ENCODE measurements at places on chromosomes 5 and 9.

DNA sequence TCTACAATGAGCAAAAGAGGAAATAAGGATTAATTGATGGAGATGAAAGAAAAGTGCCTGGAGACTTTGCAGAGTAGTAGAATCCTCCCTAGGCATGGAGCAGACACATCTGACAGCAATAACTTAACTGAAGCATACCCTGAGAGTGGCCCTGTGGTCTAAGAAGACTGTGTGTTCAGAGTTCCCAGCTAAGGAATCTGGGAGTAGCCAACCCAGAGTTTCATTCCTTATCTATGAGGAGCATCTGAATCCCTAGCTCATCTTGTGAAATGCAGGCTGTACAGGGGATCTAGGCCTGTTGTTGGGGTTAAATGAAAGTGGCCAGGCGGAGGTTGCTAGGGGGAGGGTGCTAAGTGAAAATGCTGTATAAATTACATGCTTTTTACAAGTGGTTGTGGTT, 233.1 kb upstream of the FBXL7 start:
- DNase-seq = no peak

- DNase-seq = no peak
Observed at GRCh38 chr5:130270786-130271185, 366.5 kb downstream of the CHSY3 start.

GRCh38 chr9:14389146-14389545, 75.2 kb upstream of the NFIB start:
- DNase-seq = no peak

DNA sequence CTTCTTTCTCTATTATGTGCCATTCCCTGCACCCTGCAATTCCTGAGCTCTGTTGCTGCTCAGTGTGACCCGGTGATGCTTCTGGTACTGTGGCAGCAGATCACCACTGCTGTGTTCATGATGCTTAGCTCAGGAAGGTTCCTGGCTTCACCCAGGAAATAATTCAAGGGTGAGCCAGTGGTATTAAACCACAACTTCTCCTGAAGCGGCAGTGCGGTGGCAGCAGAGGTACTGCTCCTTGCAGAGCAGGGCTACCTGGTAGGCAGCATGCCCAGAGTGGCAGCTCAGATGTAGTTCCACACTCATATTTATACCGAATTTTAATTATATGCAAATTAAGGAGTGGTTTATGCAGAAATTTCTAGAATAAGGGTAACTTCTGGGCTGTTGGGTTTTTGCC, 213.8 kb upstream of the ZNF608 start:
- no peak for DNase-seq

DNA sequence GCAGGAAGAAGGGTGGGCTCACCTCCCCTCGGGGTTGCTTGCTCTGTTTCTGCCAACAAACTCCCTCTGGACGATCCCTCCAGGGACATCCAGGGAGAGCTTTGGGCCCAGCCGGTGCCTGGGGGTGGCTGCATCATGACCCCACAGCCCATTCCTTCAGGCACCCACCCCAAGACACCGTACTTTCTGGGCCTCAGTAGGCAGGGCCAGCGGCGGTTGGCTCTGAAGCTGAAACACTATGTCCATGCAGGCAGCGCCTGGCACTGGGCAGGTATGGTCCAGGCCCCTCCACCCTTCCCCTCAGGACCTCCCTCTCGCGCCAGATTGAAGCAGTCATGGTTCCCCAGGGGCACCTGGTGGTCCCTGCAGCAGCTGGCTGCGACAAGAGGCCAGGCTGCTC, 18.5 kb upstream of the SUSD3 start:
- DNase-seq = no peak

- peak; percentile 1 for DNase-seq
Observed at GRCh38 chr5:23208959-23209431, 298.4 kb upstream of the PRDM9 start.

GRCh38 chr5:53476531-53477480, 3.6 kb upstream of the FST start:
- DNase-seq = no peak

- no peak for DNase-seq
Observed at GRCh38 chr9:93456504-93456903, 3.1 kb upstream of the FAM120AOS start.

- peak; percentile 71 for DNase-seq
Observed at GRCh38 chr5:135466178-135467050, 14.3 kb upstream of the TIFAB start.

GRCh38 chr5:151259931-151260330, 6.9 kb downstream of the GM2A start:
- DNase-seq = no peak

- no peak for DNase-seq
Observed at GRCh38 chr9:126375386-126375785, 48.8 kb downstream of the MVB12B start.

GRCh38 chr5:91556-92263, at the start of gene PLEKHG4B:
Gene PLEKHG4B (plus strand): TSS chr5:92168. CDS start chr5:92232, 64 bp downstream.
- no peak for DNase-seq

GRCh38 chr9:122810306-122810946, 10.5 kb downstream of the OR1K1 start:
- peak; percentile 47 for DNase-seq

- DNase-seq = no peak
Observed at GRCh38 chr5:85484982-85485574, 1100.4 kb upstream of the EDIL3 start.

DNA sequence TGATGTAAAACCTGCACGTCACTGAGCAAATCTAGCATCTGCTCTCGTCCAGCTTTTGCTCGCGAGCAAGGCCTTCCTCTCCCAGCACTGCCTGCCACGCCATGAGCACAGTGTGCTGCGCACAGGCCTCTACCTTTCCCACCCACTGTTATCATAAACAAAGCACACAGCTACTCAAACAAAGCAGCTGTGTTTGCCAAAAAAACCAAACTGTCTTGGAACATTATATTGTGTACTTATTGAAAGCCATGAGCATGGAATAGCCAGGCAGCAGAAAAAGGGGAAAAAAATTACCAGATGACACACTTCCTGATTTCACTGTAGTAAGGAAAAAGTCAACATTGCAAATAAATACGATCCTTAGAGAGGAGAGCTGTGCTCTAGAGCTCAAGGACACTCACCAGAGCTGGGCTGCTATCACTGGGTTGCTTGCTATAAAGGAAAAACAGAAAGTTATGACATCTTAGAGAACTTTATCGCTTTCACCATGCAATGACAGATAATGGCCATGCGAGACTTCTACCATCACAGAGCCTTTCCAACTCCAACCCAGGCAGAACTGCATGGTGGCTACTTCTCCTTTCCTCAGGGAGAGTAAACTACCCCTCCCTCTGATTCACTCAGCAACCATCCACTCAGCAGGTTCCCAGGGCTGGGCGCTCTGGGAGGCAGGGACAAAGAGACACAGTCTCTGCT, 69.6 kb downstream of the EPB41L4B start:
- no peak for DNase-seq

- no peak for DNase-seq
Observed at GRCh38 chr9:109403116-109403515, 82.3 kb upstream of the EPB41L4B start.

DNA sequence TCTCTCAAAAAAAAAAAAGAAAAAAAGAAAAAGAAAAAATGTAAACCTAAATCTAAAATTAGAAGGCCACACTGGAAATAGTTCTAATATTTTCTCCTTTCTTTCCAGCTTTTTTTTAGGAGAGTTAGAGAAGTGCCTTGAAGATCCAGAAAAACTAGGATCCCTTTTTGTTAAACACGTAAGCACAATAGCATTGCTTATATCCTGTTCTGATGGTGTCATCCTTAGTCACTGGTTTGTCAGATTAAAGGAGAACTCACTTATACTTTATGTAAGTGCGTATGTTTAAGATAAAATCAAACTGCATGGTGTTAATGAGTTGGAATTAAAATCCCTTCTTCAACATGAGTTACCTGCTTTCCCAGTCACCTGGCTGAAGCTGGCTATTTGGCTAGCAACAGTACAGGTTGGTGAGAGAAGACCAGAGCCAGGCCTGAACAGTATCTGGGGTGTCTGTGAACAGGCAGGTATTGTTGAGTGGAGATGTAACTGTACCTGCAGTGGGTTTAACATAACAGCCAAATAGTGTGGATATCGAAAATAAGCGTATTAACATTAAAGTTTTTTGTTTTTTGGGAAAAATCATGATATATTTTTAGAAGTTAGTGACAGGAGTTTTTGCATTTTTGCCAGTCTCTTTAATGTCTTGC, 104.7 kb upstream of the OTULINL start:
- no peak for DNase-seq

DNA sequence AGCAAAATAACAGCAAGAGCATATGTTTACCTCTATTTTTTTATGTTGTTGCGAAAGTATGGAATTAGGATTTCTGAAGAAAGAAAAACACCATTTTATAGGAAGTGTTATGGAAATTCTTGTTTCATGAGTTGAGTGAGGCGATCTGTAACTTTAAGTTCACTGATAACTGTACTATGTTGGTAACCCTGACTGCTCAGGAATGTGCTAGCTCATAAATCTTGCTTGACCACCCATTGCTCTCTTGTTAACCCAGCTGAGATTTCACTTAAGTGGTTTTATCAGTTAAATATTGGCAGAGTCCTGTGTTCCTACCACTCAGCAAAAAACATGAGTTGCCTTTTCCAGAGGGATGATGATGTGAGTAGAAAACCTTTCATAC, 91.1 kb upstream of the STARD4 start:
- DNase-seq = no peak

GRCh38 chr5:116454417-116454927, 120.2 kb downstream of the SEMA6A start:
- DNase-seq = peak; percentile 29

- DNase-seq = no peak
Observed at GRCh38 chr9:123860603-123861002, 69.3 kb downstream of the DENND1A start.

- no peak for DNase-seq
Observed at GRCh38 chr9:93644397-93645088, 68.2 kb downstream of the PHF2 start.

DNA sequence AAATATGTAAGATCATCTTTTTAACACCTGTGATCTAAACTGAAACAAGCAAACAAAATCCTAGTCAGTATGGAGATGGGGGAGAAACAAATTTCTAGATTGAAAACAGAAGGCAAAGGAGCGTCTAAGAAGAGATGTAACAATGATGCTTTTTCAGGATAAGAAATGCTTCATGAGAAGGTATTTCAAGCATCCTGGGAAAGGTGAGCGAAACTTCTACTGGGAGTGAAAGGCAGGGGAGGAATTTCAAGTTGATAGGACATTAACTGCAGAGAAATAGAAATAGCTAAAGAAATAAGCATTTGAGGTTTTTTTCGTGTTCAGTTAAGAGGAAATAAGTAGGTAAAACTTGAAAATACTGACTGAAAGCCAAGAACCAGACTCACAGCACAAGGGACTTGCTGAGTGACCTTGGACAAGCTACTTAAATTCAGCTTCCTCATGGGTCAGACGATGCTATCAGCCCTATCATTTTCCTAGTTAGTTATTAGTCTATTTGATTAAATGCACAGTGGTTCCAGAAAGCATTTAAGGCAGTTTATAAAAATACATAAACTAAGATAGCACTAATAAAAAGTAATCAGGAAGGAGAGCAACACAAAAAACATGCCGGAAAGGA, 406.3 kb downstream of the PDE4D start:
- DNase-seq = no peak

DNA sequence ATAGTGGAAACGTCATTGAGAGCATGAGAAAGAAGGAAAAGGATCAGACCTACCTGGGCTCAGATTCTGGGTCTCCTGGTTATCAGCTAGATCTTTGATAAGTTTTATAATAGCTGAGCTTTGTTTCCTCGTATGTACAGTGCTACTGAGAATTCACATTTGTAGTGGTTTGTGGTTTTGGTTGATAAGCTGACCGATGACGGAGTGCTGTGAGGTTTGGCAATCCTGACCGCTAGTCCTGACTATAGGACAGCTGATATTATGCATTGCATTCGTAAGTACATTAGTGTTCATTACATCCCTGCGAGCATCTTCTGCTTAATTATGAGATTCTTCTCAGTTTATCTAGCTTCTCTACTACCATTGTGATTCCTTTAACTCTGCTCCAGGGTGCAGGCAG, 190.7 kb upstream of the SLC27A6 start:
- DNase-seq = no peak

GRCh38 chr5:40490464-40491111, 189.1 kb upstream of the PTGER4 start:
- DNase-seq = no peak

DNA sequence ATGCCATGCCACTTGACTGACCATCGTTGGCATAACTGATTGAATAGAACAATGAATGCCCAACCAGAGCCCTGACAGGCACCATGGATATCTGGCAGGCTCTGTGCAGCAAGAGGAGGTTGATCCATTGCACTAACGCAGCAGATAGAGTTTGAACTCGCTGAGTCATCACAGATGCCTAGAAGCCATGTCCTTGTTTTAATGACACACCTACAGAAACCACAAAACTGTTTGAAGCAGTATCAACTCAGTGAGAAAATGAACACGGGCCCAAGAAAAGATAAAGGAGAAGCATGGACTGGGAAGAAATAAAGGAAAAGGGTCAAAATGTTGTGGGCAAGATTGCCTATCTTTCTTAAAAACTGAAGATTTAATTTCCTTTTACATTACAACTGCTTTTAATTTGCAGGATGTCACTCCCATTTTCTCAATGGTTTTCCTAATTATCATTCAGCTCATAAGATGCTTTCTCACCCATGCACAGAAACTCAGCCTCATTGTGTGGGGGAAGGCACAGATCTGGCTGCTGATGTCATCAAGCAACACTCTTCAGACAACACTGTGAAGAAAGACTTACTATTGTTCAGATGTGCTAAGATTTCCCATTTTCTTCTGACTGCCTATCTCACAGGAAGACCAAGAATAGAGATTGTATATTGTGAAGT, 129.0 kb downstream of the PIK3R1 start:
- no peak for DNase-seq

DNA sequence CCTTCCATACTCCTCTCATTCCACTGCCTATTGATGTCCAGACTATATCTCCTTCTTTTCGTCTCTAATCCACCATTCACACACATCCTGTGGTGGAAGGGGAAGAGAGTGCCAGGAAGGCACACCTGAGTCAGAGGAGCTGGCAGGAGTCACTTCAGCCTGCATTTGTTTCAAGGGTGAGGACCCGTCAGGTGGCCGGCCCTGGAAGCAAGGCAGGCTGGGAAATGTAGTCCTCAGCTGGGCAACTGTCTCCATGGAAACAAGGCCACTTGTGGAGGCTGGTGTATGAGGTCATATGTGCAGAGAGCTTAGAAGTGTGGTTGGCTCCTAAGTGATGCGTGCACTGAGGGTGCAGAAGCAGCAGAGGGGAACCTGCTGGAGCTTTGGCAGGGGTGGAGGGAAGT, 278.4 kb downstream of the NSG2 start:
- peak; percentile 41 for DNase-seq

- DNase-seq = no peak
Observed at GRCh38 chr5:158462349-158463114, 603.6 kb upstream of the CLINT1 start.

DNA sequence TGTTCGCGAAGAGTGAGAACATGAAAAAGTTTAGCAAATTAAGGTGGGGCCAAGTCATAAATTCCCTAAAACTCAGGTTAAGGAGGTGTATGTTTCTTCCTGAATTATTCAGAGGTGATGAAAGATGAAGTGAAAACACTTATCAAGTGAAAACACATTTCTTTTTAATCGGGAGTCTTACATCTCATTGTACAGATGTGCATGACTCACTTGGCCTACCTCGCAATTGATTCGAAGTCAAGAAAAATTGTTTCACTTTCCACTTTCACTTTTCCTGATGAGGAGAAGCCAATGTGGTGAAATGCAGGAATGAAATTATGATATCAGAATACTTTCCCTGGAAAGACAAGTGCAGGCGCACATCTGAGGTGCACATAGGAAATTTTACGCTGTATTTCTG, 78.7 kb downstream of the SLC25A46 start:
- no peak for DNase-seq
